ENCODE measurements at places on chromosomes 7 and 10.

GRCh38 chr7:22183522-22184280 lies 173.3 kb downstream of the RAPGEF5 start:
- DNase-seq, result no peak

DNA sequence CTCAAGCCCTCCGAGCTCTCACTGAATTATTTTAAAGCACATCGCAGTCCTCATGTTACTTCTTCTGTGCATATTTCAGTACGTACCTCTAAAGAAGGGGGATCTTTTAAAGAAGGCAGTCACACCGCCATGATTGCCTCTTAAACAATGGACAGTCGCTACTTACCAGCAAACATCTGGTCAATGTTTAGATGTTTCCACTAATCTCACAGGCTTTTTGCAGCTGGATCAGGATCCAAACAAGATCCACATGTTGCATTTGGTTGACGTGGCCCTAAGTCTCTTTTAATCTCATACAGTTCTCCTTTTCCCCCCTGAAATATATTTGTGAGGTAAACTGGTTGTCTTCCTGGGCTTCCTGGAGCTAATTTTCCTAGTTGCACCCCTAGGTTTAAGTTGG lies 50.0 kb downstream of the PRF1 start:
- DNase-seq, result no peak

DNA sequence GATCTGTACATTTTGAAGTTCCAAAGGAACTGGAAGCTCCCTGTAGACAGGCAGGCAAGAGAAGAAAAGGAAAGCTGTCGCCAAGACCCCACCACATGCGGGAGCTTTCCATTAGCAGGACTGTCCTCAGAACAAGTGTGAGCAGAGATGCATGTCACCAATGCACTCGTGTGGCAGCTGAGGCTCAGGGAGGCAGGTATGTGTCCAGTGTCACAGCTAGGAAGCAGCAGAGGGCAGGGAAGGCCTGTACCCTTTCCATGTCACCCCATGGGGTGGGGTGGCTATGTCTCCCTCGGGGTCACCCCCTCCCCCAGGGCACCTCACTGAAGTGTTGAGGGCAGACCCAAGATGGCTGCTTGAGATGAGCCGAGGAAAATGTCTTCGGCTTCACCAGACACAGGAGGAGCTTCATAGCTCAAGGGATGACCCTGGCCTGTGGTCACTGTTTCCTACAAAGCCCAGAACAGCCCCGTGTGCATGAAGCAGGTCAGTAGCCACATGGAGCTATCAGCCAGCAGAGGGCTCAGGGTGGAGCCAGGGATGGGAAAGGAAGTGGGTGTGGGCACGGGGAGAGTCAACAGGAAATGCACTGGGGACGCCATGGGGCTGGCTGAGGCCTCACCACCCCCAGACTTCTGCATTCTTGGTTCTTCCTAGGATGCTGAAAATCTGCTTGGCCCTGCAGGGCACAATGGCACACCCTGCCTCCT lies 96.6 kb downstream of the FAM53B start:
- peak; percentile 87 for DNase-seq

DNA sequence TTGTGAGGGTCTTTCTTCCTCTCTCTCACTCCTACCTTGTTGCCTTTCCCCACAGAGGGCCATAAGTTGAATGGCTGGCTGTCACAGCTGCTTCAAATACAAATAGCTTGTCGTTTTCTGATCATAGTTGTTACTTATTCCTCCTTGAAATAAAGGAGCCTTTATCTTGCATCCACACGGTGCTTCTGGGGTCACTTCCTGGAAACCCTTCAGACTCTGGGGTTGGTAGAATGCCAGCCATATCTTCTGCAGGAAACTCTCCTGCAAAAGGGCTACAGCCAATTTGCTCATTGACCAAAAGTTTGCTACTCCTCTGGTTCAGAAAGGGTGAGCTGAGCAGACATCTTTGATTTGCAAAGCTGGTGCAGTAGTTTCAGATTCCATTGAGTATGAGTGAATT lies 70.4 kb downstream of the FAM185A start:
- no peak for DNase-seq

DNA sequence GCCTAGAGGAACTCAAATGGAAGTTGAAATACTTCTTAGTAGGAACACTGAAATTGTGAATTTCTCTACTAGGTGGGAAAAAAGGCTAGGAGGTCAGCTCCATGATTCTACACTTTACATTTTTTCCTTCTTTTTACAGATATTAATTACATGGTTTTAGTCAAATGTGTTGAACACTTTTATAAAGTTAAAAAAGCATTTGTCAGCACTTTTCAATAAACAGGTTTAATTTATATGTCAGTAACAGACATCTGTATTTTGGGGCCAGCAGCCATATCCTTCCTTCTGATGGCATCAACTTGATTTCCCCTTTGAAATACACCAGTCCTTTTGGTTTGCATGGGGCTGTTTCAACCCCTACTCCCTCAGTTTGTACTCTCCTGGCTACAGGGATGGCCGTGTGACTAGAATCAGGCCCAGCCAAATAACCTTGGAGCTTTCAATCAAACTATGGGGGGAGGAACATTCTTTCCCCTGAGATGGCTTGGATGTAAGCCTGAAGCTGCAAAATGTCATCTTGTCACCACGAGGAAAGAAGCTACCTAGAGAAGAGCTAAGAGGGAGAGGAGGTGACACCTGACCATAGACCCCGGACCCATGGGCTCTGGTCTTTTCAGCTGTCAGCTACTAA lies 171.0 kb upstream of the NEBL start:
- DNase-seq, result no peak

- no peak for DNase-seq
These were observed 139.9 kb upstream of the PITRM1 start for GRCh38 chr10:3312403-3312940.

DNA sequence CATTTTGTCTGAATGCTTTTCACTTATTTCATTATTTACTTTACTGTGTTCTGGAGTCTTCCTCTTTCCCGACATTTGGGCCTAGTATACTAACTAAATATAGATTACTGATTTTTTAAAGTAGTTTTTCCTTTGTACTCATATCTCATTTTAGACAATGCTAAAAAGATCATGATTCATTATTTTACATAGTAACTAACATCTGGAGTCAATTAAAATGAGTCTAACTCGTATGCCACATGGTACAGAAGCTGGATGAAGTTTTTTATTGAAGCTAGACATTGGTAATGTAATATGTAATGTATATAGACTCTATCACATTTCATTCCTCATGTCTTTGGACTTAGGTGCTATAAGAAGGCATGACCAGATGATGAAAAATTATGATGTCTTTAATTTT lies 156.3 kb upstream of the HGF start:
- no peak for DNase-seq

DNA sequence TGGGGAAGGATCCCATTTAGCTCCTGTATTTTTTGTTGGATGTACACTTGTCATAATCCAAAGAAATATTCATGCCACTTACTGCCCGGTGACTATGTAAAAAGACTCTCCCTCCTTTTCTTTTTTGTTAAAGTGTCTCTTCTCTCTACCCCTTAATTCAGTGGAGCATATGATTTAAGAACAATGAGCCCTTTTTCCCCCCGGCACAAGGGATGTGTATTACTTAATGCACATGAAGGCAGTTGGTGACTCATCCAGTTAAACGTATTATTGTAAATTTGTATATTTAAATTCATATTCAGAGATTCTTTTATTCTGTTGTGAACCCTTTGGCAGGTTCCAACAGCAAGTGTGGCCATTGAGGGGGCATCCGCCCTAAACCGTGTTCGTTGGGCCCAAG lies 241.9 kb downstream of the SLC25A13 start:
- no peak for DNase-seq

DNA sequence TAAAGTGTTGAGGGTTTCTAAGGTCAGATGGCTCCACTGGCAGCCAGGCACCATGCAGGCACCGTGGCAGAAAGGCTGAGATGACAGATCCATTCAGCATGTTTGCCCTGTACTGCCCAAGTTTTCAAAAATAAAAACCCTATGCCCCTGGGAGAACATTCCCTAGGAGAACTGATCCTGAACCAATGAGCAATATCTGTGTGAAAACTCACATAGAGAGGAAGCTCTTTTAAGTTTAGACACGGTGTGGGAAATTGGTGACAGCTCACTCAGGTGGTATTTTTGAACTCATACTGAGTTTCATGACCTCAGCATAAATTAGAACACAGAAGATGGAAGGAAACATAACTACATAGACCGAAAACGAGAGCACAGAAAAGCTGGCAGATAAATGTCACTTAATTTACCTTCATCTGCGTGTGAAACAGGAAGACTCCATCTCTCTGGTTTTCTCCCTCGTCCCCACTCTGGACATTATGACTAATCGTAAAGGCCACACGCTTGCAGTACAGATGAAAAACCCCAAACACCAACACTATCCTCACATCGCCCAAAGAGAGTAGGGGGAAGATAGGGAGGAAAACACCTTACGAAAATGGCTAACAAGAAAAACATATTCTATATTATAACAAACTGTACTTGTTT lies 127.8 kb downstream of the ICA1 start:
- no peak for DNase-seq

- no peak for DNase-seq
These were observed 300.5 kb downstream of the ANKRD7 start for GRCh38 chr7:118525020-118525419.

DNA sequence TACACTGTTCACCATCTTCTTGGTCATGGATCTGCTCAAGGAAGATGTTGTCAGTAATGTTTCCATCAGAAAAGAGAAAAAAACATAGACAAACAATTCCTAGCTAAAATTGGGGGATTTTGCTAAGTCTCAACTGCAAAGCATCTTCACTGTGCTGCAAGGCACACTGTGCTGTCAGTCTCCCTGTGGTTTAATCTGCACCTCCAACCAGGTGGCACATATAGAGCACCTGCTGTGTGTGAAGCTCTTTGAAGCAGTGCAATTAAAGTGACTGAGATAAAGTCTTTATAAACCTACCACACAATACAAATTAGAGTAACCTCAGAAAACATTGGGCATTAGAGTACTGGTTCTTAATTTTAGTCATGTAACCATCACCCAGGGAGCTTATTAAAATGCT lies 6.3 kb downstream of the NRAP start:
- DNase-seq, result no peak

- DNase-seq, result peak; percentile 52
These were observed 151.3 kb upstream of the RSU1 start for GRCh38 chr10:16968416-16969041.

DNA sequence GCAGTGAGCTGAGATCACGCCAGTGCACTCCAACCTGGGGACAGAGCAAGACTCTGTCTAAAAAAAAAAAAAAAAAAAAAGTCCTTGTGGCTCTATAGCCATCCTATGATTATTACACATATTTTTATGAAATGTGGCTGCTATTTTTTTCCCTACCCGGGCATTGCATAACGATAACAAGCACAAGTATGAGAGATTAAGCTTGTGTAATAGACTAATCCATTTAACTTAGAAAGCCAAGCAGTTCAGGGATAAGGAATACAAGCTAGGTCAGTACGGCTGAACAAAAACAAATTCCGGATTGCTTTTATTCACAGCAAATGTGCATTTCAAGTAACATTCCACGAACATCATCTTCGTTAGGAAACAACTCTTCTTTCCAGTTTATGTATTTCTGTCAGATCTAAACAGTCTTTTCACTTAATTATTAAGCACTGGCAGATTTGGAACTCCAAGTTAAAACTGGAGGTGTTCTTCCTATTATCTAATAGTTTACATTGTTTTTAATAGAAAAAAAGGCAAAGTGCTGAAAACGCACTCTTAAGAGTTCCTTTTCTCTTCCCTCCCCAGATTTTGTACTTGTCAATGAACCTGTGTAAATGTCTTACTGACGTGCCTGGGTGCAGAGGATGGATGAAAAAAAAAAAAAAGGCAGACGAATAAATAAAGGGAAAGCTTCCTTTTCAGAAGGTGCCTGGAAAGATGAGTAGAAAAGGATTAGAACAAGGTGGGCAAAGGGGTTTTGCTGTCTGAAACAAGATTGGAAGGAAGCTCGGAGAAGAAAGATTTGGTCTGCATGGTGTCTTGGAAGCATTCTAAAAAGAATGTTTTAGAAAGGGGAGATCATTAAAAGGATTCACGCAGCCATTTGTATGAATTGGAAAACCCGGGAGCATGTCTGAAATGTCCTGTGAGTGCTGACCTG lies 81.1 kb downstream of the PRTFDC1 start:
- no peak for DNase-seq

- DNase-seq, result no peak
These were observed 44.8 kb upstream of the CPXM2 start for GRCh38 chr10:123936426-123936825.

GRCh38 chr7:91533996-91534395 lies 269.8 kb downstream of the FZD1 start:
- no peak for DNase-seq

DNA sequence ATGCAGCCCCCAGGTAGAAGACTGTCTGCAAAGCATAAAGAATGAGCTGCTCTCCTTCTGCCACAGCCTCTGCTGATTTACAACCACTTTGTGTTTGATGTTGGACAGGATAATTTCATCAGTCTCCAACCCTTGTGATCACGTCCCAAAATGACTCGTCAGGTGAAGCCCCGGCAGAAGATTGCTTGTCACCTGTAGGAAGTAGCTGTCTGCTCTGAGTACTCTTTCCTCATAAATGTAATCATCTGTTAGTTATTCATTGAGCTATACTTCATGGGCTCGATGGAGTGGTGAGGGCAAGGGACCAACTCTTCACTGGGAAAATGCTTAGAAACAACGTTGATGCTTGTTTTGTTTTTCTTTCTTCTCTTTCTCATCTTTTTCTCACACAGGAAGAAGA lies 290.9 kb upstream of the SP8 start:
- DNase-seq, result no peak

- DNase-seq, result no peak
These were observed 7.6 kb downstream of the SNX8 start for GRCh38 chr7:2306688-2307087.

DNA sequence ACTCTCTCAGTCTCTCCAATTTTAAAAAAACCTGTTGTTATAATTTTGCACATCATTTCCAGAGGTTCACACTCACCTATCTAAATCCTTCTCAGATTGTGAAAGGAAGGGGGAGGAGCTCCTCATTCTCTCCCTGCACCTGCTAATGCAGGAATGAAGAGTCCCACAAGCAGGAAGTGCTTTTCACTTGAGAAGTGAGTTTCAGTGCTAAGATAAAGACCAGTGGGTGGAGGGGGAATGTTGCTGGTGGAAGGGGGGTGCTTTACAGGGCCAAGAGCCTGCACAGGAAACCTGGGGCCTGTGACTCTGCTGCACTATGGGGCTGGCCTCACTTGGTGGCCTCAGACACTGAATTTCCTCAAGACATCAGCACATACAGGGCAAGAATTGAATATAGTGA lies 176.4 kb downstream of the PTPN20 start:
- DNase-seq, result no peak

DNA sequence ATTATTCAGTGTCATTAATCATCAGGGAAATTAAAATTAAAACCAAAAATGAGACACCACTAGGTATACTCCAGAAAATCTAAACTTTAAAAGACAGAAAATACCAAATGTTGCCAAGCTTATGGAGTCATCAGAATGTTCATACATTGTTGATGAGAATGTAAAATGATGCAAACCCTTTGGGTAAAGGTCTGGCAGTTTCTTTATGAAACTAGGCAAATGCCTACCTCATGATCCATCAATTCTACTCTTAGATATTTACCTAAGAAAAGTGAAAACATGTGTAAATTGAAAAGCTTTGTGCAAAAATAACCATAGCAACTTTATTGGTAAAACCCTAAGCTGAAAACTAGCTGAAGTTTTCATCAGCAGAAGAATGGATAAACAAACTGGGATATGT lies 329.5 kb upstream of the MEOX2 start:
- DNase-seq, result no peak
